ENCODE measurements at places on chromosomes 6 and 20. TPM values are rescaled to one million over a fixed set of nuclear protein-coding genes. Genes with fewer than 3 reads are reported as not detected.

TREML1 gene
- total RNA-seq, result not detected

DEFB124 gene
- not detected for total RNA-seq

DNA sequence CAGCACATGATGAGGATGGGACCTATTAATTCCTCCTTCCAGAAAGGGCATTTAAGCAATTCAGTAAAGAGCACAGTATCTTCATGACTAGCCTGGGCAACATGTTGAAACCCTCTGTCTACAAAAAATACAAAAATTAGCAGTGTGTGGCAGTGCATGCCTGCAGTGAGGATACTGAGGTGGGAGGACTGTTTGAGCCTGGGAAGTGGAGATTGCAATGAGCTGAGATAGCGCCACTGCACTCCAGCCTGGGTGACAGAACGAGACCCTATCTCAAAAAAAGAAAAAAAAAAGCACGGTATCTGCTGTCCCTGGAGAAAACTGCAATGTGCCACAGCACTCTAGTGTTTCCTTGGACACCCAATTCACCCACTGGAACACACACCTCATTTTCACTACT, 18.4 kb downstream of the SAMD3 start:
- no peak for DNase-seq

GRCh38 chr6:42315991-42316970, 98.6 kb upstream of the MRPS10 start:
- peak; percentile 95 for DNase-seq

- DNase-seq, result no peak
Measured at GRCh38 chr20:36969478-36970186, 18.1 kb upstream of the SAMHD1 start.

EYS gene
- not detected for total RNA-seq

GRCh38 chr20:63274381-63275228, 2.0 kb downstream of the ARFGAP1 start:
- no peak for DNase-seq

DNA sequence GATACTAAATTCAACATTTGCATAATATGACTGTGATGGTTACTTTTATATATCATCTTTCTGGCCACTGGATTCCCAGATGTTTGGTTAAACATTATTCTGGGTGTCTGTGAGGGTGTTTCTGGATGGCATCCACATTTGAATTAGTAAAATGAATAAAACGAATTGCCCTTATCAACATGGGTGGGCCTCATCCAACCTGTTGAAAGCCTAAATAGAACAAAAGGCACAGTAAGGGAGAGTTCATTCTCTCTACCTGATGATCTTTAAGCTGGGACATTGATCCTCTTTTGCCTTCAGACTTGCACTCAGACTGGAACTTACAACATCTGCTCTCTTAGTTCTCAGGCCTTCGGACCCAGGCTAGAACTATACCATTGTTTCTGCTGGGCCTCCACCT, 57.6 kb downstream of the CD24 start:
- DNase-seq, result no peak

CEP57L1 gene
- 18.2 TPM for total RNA-seq

- DNase-seq, result no peak
Measured at GRCh38 chr6:7684076-7684475, 41.8 kb upstream of the BMP6 start.

DNA sequence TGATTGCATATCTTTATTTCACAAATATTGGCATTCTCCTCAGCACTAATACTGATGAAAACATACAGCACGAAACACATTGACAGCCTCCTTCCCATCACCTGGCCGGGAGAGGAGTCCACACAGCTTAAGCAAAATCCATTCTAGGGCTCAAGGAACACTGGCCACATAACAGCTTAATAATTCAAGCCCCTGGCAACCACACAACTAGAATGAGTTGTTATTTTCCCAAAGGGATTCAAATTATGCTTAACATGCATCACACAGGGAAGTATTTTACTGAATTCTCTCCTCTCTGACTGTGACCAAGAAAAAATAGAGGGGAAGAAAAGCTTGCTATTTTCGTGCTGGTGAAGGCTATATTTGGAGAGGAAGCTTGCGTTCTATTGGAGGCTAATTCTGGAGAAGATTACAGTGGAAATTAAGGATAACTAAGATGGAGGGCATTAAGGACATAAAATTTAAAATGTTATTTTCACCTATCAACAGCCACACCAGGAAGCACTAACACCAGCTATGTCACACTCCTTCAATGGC, 198.5 kb downstream of the ADGRG6 start:
- no peak for DNase-seq

GRCh38 chr20:37994512-37994911, 38.7 kb downstream of the TTI1 start:
- DNase-seq, result no peak

- no peak for DNase-seq
Measured at GRCh38 chr6:71887744-71888230, 1.4 kb downstream of the RIMS1 start.

DNA sequence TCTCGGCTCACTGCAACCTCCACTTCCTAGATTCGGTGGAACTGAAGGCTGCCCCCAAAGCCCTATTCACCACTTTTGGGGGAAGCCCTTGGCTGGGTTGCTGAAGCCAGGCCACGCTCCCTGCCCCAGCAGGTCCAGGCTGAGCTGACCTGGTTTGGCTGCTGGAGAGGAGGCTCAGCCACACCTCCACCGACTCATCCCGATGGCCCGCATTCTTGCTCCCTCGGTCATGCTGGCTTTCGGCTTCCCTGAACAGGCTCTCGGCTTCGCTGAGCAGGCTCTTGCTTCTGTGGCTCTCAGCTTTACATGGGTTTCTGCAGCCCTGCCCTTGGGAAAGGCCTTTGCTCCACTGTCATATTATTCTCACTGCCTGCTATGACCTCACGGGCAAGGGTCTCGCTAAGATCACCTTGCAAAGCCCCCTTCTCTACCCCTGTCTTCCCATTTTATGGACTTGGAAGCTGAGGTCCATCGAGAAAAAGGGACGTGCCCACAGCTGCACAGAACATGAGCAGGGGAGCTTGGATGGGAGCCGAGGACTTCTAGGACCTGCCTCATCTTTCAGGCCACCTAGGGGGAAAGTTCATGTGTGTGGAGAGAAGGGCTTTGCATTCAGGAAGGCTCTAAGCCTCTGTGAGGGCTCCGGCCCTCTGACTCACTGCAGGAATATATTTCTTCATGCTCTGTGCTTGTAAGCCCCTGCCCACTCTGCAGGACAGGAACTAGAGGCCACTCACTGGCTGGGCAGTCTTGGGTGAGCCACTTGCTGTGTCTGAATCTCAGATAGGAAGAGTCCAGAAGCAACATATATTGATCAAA, 15.6 kb downstream of the ARHGAP40 start:
- DNase-seq, result peak; percentile 82

DNA sequence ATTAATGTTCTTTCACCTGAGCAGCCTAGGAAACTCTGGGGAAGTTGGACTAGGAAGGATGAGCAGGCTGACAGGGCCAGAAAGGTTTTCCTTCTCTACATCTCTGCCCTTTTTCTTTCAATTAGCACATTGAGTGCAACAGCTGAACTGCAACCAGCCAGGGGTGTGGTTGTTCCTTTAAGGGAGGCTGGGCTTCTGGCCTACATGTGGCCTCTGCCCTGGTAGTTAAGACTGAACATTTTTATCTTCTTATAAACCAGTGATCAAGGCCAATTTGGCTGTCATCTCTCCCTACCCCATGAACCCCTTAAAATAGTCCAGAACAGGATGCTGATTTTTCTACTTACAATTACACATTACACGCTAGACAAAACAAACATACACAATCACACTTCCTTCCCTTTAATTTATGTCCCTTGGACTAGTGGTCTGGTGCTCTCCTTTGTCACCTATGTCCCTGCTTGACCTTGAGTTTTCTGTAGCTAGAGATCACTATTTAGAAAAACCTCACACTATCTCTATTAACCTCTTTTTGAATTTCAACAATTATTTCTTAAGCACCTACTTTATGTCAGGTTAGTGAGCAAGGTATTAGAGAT, 60.3 kb downstream of the RNF217 start:
- no peak for DNase-seq

DNA sequence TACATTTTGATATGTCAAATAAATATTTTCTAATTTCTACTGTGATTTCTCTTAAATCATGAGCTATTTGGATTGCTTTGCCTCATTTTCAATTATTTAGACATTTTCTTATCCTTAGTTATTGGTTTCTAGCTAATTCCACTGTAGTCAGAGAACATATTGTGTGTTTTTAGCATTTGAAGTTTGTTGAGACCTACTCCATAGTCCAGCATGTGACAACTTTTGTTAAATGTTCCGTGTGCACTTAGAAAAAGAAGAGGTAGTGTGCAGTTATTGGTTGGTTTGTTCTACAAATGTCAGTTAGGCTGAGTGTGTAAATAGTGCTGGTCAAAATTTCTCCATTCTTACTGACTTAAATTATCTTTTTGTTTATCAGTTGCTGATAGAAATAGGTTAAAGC, 138.8 kb downstream of the BCAS1 start:
- DNase-seq, result no peak

SLC26A8 gene
- not detected for total RNA-seq

DNA sequence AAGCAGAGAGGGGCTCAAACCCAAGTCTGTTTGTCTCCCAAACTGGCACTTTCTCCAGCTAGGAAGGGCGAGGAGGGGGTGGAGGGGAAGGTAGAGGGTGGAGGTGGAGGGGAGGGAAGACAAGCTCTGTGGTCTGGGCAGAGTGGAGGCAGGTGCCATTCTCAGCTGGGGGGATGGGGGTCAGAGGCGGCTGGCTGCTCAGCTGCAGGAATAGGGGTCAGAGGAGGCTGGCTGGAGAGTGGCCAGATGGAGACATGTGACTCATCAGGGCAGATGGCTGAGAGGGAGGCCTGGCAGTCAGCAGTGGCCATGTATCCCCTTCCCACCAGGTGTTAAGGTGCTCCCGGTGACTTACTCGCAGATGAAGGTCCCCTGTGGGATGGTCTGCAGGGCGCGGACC, 3.5 kb upstream of the SLC44A4 start:
- DNase-seq, result no peak

- no peak for DNase-seq
Measured at GRCh38 chr20:53635221-53635620, 41.6 kb upstream of the ZNF217 start.

GRCh38 chr6:113496166-113496565, 361.0 kb upstream of the MARCKS start:
- no peak for DNase-seq

LY6G5B gene
- not detected for total RNA-seq

SLC44A4 gene
- 0.54 TPM for total RNA-seq

DNA sequence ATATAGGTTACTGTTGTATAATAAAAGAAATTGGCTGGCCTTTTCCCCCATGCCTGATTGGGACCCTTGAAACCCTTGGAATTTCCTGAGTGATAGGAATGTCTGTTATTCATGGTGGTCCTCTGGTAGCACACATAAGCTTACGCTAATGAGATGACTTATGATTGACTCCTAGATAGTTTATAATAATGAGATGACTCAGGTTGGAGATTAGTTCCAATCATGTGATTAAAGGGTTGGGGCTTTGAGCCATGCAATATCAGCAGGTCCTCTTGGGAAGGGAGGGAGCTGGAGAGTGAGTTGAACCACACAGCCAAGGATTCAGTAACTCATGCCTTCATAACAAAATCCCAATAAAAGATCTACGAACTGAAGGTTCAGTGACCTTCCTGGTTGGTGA, 407.6 kb upstream of the MANEA start:
- no peak for DNase-seq

DNA sequence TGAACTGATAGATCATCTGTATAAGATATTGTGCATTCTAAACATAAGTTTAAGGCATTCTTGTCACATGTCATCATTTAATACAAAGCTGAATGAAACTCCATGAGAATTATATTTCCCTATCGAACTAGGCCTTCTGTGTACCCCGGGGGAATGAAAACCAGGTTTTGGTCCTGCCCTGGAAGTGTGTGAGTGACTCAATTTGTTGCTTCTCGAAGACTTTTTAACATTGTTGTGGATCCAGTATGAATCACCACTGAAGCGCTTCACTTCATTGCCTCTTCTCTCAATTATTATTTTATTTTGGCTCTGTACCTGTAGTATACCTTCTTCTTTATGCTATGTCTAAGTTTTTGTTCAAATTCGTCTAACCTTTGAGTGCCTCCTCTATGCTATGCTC, 150.8 kb downstream of the GRIK2 start:
- no peak for DNase-seq

SLC32A1 gene
- not detected for total RNA-seq

GRCh38 chr20:15642676-15643075, 930.6 kb downstream of the KIF16B start:
- no peak for DNase-seq

DNA sequence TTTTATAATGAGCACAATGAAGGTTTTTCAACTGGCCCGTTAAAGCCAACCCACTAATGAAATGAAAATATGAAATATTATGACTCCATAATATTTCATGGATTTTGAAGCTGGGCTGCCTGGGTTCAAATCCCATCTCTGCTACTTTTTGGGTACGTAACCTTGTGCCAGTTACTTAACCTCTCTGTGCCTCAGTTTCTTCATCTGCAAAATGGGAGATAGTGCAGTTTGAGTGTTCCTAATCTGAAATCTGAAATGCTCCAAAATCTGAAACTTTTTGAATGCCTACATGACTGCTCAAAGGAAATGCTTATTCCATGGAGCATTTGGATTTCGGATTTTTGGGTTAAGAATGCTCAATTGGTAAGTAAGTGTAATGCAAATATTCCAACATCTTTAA, 29.5 kb downstream of the PTPRA start:
- DNase-seq, result no peak

DNA sequence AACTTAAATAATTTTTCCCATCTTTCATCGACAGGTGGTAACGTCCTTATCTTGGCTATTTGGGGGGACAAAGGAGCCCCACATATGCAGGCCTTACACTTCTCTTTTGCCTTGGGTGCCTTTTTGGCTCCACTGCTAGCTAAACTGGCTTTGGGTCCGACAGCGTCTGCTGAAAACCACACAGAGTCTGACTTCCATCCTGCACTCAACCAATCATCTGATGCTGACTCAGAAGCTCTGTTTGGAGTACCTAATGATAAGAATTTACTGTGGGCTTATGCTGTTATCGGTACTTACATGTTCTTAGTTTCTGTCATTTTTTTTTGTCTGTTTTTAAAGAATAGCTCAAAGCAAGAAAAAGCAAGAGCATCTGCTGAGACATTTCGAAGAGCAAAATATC, 178.5 kb downstream of the SLC16A10 start:
- no peak for DNase-seq

CLVS2 gene
- total RNA-seq, result not detected

DNA sequence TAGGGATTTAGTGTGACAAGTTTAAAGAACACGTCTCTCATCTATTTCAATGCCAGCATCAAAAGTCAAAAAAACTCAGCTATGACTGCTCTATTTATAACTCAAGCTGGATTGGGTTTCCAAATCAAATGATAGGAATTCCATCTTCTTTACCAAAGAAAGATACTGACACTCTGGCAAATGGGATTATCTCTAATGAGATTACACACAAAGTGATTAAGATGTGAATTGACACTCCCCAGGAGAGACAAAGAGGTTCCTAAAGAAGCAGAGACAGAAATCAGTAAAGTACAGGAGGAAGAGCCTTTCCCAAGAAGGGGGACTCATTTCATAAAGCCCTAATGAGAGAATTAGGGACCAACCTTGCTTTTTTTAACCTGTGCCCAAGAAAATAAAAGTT, 92.1 kb downstream of the ID4 start:
- no peak for DNase-seq

Data from Caki2 (cell line).